ENCODE measurements at places on chromosomes 16 and 17.

DNA sequence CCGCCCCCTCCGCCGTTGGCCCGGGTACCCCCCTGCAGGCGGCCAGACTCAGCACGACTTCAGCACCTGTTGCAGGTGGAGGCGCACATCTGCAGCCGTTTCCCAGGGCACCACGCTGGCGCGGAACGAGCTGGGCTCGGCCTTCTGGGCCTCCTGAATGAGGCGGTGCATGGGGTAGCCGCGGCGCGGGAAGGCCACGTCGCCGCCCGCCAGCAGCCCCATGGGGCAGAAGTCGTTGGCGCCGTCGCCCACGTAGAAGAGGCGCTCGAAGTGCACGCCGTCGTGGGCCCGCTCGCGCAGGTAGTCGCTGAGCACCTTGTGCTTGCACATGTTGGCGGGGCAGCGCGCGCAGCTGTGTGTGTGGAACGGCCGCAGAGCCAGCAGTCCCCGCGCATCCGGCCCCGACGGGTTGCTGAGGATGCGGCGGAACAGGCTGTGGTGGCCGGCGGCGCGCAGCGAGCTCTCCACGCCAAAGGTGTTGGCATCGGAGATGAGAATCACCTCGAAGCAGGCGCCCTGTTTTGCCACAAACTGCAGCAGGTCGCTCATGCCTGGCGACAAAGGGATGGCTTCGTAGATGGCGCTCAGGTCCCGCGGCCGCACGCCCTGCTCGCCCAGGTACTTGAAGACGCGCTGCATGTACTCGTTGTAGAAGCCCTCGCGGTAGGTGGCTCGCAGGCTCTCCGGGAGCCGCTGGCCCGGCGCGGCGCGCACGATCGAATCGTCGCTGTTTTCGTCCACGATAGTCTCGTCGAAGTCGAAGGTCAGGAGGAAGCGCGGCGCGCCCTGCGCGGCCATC lies 6.2 kb downstream of the PHOSPHO1 start:
- no peak for DNase-seq

DNA sequence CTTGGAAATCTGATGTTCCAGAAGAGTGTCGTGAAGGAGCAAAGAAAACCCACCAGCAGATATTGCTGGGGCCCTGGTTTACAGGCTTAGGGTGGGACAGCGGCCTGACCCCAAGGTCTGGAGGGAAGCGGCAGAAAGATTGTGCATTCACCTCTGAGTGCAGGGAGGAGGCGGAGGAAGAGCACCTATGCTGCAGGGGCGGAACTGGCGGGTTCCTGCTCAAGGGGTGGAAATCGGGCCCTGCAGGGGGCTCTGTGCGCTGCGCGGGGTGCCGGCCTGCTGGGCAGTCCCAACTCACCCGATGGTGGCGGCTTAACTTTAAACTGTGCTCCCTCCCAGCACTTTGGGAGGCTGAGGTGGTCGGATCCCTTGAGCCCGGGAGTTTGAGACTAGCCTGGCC lies 47.5 kb downstream of the COX4I1 start:
- DNase-seq = no peak

- DNase-seq = no peak
Measured at GRCh38 chr16:76668207-76668725, 391.1 kb downstream of the CNTNAP4 start.

DNA sequence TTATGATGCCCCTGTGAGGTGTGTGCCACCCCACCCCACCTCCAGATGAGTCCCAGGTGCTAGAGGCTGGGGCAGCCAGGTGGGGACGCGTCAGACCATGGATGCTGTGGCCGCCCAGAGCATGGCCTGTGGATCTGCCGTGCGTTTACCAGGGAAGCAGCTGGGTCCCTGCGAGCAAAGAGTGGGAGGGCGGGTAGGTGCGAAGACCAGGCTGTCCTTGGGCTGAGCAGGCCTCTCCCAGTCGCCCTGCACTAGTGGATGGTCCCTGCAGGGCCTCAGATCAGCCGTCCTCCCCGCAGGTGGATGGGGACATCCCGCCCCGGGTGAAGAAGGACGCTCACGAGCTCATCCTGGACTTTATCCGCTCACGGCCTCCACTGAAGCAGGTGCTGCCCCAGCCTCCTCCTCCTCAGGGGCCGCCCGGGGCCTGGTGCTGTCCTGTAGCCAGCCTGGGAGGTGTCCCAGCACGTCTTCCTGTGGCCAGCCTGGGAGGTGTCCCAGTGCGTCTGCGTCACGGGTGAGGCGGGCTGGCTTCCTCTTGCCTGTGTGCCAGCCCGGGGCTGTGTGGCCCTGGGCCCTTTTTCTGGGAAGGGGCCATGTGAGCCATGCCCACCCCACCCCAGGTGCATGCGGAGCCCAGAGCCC lies 18.0 kb upstream of the TCF25 start:
- DNase-seq = no peak

DNA sequence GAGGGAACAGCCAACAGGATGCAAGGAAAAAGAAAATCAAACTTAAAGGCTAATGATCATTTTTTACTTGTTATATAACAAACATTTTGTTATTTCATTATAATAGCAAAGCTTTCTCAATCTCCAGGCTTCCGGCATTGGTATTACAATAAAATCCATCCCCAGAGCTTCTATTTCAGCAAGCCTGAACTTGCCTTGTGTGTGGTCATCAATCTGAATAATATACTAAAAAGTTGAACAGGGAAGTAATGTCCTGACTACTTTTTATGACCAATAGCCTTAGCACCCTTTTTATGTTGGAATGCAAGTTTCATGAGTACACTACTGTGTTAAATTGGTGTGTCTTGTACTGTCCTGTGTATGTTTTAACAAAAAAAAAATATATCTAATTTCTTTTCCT lies 27.1 kb upstream of the VWA3A start:
- no peak for DNase-seq

DNA sequence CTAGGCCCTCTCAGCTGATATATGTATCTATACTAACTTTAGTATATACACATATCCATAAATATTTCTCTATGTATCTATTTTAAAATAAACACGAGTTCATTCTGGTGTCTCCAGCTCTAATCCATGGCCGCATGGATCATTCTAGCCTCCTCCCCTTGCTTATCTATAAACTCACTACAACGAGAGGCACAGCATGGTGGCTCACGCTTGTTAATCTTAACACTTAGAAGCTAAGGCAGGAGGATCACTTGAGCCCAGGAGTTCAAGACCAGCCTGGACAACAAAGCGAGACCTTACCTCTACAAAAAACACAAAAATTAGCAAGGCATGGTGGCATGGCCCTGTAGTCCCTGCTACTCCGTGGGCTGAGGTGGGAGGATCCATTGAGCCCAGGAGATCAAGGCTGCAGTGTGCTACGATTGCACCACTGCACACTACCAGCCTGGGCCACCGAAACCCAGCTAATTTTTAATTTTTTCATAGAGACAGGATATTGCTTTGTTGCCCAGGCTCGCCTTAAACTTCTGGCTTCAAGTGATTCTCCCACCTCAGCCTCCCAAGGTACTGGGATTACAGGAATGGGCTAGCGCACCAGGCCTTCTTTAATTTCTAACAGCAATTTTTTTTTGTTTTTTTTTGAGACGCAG lies 3.9 kb upstream of the ZNF207 start:
- DNase-seq = no peak

- DNase-seq = no peak
Measured at GRCh38 chr17:15247891-15248529, 17.1 kb downstream of the PMP22 start.

- DNase-seq = peak; percentile 68
Measured at GRCh38 chr17:64385187-64386083, 5.2 kb downstream of the PECAM1 start.

DNA sequence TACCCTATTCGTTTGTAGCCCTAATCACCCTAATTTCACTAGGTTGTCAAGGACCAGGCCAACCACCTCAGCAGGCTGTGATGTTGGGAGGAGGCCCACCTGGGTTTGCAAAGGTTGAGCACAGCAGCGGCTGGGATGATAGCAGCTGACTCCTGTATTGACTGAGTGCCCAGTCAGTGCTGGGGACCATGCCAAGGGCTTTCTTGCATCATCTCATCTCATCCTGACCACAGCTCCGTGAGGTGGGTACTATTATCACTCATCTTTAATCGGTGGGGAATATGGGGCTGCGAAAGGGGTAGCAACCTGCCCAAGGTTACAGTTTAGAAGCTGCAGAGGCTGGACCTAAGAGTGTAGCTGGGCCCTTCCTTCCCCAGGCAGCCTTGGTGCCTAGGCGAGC lies 11.7 kb downstream of the ATPAF2 start:
- no peak for DNase-seq

DNA sequence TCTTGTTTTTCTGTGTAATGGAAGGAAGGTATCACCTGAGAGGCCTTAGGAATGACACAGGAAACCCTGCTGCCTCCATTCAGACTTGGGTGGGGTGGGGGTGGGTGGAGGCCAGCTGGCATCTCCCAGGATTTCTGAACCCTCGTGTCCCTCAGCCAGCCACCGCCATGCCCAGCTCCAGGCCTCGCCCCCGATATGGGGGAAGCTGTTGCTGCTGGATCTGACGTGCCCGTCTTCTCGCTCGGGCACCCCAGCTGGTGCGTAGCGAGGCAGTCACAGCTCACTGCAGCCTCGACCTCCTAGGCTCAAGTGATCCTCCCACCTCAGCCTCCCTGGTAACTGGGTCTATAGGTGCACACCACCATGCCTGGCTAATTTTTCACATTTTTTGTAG lies 220.0 kb upstream of the CHMP6 start:
- no peak for DNase-seq

DNA sequence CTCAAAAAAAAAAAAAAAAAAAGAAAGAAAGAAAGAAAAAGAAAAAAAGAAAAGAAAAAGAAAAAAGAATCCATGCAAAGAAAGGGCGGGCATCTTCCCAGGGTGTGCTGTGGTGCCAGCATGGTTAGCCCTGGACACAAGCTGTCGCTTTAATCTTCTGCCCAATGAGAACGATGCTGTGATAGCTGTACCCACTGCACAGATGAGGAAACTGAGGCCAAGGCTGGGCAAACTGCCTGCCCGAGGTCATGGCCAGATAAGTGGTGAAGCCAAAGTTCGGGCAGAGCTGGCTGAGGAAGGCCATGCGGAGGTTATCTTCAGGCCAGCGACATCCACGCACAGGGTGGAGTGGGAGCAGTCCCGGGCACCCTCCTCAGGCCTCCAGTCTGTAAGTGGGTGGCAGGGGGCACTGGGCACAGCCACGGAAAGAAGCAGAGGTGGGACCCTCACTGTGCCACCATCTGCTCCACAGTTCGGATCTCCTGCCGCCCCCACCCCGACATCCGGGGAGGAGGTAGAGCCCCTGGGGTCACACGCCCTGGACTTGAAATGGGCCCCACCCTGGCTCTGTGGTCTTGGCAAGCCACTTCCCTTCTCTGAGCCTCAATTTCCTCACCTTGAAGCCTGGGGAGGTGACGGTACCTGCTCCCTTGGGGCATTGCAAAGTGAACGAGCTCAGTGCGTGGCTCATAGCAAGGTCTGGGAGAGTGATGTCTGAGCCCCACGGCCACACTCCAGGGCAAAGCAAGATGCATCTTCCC lies 6.5 kb downstream of the FBXL16 start:
- no peak for DNase-seq

- no peak for DNase-seq
Measured at GRCh38 chr16:88349153-88349902, 33.4 kb upstream of the ZNF469 start.

GRCh38 chr17:48593840-48594537 lies 410 bp upstream of the HOXB5 start:
- no peak for DNase-seq

GRCh38 chr16:57519796-57520360 lies 16.5 kb downstream of the CCDC102A start:
- DNase-seq = no peak

DNA sequence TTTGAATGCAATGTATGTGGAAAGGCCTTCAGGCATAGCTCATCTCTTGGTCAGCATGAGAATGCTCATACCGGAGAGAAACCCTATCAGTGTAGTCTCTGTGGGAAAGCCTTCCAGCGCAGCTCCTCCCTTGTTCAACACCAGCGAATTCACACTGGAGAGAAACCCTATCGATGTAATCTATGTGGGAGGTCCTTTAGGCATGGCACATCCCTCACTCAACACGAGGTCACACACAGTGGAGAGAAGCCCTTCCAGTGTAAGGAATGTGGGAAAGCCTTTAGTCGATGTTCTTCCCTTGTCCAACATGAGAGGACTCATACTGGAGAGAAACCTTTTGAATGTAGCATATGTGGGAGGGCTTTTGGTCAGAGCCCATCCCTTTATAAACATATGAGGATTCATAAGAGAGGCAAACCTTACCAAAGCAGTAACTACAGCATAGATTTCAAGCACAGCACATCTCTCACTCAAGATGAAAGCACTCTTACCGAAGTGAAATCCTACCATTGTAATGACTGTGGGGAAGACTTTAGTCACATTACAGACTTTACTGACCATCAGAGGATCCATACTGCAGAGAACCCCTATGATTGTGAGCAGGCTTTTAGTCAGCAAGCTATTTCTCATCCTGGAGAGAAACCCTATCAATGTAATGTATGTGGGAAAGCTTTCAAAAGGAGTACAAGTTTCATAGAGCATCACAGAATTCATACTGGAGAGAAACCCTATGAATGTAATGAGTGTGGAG lies 24.7 kb downstream of the ZFP90 start:
- no peak for DNase-seq

DNA sequence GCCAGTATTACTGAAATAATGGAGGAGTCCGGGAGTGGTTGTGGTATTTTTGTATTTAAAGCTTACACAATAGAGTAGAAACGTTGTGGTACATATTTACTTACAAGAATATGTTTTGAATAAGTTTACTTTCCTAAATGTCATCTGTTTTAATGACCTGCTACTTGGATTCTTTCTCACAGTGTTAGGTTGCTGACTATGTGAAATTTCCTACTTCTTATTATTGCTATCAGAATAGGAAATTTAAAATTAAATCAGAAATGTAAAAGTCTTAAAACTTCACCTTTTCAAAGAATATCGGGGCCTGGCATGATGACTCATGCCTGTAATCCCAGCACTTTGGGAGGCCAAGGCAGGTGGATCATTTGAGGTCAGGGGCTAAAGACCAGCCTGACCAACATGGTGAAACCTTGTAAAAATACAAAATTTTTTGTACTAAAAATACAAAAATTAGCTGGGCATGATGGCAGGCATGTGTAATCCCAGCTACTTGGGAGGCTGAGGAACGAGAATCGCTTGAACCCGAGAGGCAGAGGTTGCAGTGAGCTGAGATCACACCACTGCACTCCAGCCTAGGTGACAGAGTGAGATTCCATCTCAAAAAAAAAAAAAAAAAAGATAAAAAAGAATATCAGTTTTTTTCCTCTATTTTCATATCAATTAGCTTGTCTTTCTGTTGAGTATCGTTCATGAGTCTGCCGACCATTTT lies 77.8 kb downstream of the VMP1 start:
- DNase-seq = no peak
